ENCODE measurements at places on chromosomes 3 and 15.

GRCh38 chr3:69292959-69293574 is 92.8 kb downstream of the FRMD4B start:
- DNase-seq = no peak

GRCh38 chr3:70539908-70540307 is 227.5 kb upstream of the MDFIC2 start:
- no peak for DNase-seq

- no peak for DNase-seq
These were observed 55.7 kb downstream of the LMCD1 start for GRCh38 chr3:8557298-8557697.

DNA sequence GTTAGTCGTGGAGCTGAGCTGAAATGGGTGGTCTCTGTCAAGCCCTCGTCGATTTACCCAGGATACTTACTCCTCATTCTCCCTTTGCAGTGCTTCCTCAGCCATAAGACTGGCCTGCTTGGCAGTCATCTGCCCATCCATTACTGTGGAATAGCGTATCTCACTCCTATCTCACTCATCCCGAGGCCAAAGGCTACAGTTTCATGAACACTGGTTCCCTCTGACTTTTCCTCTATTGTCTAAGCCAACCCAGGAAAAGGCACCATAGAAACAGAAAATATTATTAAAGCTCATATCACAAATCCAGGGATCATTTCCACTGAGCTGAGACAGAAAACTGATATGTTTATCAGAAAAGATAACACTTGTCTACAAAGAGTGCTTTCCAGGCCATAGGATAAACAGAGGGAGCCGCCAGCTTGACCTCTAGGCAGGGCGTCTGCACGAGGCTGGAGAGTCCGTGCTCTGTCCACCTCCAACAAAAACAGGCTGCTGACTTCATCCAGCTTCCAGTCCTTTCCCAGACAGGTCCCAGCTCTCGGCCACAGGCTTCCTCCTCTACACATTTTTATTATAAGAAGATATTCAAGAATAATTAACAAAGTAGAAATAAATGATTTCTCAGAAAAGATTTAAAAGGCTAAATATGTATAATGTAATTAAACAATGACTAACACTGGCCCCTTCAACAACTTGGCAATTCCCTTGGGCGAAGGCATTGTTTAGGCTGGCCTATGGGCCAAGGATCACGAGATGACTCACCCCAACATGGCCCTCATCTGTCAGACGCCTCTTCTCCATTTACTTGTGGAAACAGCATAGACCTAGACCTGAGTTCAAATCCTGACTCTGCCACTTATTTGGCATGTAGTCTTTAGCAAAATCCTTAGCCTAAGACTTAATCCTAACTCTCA is 27.4 kb upstream of the BOC start:
- no peak for DNase-seq

DNA sequence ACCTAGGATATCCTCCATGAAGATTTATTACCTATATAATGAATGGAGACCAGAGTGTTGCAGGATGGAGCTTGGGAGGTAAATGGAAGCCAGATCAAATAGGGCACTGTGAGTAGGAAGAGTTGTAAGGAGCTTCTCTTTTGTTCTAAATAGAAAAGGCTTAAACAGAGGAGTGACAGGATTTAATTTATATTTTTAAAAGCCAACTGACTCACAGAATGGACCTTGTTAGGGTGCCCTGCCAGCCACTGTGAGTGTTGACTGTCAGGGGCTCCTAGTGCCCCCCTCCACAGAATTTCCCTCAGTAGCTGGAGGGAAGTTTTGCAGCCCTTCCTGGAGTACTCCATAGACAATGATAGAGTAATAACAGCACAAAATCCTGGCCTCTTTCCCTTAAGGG is 547.5 kb downstream of the MCTP2 start:
- no peak for DNase-seq

DNA sequence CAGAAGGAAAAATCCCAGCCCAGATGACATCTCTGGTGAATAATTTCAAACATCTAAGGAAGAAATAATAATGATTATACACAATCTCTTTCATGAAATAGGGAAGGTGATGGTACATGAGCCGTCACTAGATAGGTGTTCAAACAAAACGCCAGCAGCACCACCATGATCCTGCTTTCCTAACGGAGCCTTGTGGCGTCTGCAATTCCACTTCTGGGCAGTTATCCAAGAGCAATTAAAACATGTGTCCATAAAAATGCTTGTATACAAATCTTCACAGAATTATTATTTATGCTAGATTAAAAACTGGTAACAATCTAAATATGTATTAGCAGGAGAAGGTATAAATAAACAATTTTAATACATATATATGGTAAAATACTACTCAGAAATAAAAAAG is 33.7 kb downstream of the RTP4 start:
- DNase-seq = no peak

DNA sequence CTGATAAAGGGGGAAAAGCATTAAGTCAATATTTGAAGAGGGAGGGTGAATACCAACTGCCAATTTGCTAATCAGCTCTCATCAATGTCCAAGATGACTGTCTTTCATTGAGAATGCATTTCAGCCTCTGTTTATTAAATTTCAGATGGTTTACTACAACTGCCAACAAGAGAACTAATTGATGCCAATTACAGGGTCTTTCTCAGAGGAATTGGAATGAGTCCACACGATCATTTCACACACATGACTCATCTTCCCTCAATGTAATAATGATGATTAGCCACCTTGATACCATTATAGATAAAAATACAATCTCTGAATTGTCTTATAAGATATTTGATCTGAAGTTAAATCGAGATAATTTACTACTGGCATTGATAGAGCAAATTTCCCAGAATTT is 1274.4 kb downstream of the ROBO2 start:
- DNase-seq = no peak

DNA sequence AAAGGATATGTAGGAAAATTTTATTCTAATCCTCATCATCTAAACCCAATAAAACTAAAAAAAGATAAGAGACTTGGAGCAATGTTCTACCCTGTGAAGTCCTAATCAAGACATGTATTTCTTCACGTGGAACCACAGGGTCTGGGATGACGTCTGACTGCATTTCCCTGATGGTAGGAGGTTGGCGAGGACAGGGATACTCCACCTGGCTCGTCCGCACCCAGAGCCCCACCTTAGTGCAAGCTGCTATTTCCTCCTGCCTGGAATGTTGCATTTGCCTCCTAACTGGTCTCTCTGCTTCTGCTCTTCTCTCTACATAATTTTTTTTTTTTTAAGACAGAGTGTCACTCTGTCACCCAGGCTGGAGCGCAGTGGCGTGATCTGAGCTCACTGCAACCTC is 57.7 kb upstream of the RASGRP1 start:
- DNase-seq = no peak

- DNase-seq = no peak
These were observed 110.0 kb upstream of the MELTF start for GRCh38 chr3:197139586-197139985.

GRCh38 chr3:56064684-56065083 is 403.6 kb downstream of the ERC2 start:
- DNase-seq = no peak

GRCh38 chr3:11721479-11721878 is 77.8 kb upstream of the VGLL4 start:
- DNase-seq = no peak

DNA sequence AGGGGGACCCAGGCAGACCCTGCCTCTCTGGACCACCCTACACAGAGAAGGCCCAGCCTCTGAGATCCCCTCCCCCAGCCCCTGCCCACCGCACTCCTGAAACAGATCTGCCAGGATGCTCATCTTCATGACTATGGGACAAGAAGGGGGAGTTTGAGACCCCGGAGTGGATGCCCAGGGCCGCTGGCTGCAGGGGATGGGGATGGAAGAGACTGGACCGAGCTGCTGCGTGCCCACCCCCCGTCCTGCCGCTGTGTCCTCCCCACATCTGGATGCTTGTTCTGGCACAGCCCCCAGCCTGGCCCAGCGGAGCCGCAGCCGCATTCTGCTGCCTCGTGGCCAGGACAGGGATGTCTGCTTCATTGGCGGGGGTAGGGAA is 30.3 kb upstream of the SEMA3F start:
- no peak for DNase-seq

DNA sequence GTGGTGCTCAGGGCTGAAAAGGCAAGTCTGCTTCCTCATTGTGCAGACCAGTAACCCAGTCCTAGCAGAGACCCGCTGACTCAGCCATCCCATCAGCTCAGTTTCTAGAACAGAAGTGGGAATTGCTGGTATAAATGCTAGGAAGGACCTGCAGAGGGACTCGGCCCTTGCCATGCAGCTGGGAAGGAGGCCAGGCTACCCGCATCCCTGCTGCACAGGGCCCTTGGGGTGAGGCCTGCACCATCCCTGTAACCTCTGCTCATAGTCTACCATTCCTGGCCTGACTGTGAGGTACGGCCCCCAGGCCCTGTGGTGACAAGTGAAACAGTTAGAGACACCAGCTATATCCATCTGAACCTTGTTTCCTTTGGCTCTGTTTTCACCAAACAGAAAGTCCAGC is 23.5 kb downstream of the RAB6B start:
- DNase-seq = no peak

DNA sequence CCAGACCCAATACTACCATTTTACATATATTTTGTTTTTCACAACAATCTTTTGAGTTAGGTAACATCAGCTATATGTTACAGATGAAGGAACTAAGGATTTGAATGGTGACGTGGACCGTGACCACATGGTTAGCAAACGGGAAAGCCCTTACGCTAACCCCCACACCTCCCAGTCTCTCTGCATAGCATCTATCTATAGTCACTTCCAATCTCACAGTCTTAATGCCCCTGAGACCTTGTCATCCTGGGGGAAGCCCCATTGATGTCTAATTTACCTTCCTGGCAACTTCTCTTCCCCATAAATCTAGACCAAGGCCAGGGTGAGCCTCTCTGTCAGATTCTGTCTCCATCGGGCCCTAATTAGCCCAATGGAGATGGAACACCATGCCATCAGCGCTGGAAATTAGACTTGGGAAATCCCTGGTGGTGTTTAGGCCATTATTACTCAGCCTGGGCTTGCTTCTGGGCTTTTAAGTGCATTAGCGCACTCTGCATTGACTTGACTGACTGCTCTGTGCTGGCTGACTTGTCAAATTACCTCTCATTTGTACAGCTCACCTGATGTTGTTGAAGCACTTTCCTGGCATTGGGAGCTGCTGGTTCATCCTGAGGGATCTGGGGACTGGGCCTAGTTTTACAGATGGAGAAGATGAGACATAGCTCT is 34.0 kb upstream of the SH3GL3 start:
- DNase-seq = no peak

DNA sequence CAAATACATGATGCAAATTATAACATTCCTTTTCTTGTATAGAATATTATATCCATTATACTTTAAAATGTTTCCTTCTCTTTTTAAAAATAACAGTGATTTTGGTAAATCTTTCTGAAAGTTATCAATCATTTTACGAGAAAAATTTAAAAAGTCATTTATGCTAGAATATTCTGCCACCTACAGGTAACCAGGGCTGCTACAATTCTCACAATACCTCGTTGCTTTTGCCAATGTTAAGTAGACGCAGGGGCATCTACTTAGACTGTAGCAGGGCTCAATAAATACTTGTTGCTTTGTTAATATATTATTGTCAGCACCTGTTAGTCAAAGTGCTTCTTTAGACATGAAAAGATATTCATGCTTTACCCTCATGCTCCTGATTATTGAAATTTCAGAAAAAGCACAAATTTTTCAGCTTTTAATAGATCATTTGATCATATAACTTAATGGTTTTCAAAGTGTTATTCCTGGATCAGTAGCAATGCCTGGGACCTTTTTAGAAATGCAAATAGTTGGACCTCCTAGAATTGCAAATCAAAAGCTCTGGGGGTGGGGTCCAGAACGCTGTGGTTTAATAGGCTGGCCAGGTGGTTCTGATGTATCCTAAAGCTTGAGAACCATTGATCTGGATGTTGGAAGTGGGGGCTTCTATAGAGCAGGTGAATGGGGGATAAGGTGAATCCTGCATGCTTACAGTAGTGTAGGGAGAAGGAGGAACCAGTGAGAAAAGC is 223.6 kb upstream of the PDZRN3 start:
- no peak for DNase-seq

DNA sequence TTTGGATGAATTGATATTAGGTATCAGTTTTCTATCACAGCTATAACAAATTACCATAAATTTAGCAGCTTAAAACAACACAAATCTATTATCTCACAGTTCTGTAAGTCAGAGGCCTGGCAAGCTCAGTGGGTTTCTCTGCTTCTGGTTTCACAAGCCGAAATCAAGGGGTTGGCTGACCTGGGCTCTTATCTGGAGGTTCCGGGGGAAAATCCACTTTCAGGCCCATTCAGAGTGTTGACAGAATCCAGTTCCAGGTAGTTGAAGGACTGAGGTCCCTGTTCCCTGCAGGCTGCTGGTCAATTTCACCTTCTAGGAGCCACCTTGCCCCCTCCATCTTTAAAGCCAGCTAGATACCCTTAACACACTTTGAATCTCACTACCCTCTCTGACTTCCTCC is 11.1 kb upstream of the HHATL start:
- DNase-seq = no peak

DNA sequence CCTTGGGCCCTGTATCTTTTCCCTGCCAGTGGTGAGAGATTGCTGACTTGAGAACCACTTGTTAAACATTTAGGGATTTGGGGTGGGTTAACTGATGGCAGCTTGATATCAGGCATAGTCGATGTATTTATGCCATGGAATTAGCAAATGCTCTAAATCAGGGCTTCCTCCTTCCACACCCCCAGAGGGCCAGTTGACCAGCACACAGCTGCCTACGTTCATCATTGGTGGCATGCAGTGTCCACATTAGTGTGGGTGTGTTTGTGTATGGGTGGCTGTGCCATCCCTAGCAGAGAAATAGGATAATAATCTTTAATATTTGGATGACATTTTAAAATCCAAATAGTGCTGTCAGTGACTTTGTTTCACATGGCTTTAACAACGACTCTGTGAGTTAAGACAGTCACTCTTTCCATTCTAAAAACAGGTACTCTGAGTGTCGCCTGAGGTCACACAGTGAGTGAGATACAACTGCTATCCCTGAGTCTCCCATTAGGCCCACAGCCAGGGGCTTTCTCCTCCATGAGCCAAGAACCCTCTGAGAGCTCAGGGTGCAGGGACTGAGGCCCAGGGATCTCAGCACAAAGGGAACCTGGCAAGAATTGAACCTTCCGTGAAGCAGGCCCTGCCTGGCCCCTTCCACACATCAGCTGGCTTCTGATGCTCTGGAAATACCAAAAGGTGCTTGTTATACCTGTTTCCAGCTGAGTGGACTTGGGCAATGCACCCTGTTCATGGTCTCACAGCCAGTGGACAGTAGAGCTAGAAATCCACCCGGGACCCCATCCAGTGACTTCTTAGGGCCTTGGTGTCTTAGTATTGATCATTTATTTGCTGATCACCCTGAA is 4.3 kb upstream of the LTF start:
- no peak for DNase-seq
